ENCODE measurements at places on chromosomes 5 and 9.

GRCh38 chr5:94480486-94480885, 137.9 kb downstream of the KIAA0825 start:
- DNase-seq, result no peak

GRCh38 chr5:154451957-154452356, 6.2 kb downstream of the SAP30L start:
- no peak for DNase-seq

DNA sequence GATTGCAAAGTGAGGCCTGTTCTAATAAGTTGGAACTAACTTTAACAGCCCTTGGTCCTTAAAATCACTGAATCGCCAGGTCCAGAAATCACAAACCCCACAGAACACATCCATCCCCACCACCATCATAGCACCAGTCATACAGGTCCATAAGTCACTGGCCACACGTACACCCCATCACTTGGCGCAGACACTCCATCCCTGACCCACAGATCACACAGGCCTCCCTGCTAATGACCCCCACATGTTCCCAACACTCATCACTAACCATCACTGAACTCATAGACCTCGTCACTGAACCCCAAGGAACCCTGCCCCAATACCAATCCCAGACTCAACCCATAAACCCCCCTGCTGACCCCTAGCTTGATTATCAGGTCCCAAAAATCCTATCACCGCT, 41.2 kb upstream of the ZNF300 start:
- DNase-seq, result no peak

GRCh38 chr5:124650147-124650561, 96.3 kb downstream of the ZNF608 start:
- peak; percentile 90 for DNase-seq

DNA sequence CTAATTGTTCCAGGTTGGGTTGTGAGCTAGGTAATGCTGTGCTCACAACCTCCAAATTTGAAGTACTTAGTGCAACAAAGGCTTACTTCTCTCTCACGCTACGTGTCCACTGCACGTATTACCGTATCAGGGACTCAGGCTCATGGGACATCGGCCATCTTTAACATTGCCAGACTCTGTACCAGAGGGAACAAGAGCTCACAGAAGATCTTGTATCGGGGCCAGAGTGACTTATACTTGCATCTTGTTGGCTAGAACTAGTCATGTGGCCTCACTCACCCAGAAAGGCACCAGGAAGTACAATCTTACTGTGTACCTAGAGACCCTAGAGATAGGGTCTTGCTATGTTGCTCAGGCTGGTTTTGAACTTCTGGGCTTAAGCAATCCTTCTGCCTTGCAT, 81.1 kb upstream of the KLF9 start:
- no peak for DNase-seq

DNA sequence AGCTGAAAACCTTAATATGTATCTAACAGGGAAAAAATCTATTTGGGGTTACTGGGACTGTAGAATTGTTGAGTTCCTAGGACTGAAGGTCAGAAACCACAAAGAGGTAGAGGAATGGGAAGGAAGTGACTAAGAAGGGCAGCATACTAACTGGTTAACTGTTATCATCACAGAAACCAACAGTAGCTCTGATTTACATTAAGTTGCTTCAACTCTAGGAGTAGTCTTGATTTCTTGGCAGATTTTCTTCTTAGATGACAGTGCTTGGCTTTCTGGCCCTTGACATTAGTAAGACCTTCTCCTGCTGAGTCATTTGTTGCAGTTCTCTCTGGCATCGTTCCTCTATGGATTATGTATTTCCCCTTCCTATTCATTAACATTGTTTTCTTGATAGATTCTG, 116.1 kb upstream of the RASA1 start:
- DNase-seq, result no peak

- DNase-seq, result no peak
Measured at GRCh38 chr9:3480353-3480655, 45.5 kb downstream of the RFX3 start.

DNA sequence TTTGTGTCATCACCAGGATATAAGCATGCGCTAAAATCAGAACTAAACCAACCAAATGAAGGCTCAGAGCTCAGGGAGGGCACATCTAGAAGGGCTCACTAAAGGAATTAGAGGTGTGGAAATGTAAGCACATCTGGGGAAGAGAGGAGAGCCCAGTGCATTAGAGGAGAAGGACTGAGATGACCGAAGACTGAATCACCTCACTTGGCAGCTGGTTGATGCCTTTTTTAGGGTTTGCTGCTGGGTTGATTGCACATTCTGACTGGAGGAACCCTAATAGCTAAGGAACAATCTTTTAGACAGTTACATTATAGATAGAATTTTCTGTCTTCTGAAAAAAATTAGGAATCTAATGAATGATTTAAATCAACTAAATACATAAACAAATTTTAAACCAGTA, 8.2 kb upstream of the IFNA21 start:
- no peak for DNase-seq

DNA sequence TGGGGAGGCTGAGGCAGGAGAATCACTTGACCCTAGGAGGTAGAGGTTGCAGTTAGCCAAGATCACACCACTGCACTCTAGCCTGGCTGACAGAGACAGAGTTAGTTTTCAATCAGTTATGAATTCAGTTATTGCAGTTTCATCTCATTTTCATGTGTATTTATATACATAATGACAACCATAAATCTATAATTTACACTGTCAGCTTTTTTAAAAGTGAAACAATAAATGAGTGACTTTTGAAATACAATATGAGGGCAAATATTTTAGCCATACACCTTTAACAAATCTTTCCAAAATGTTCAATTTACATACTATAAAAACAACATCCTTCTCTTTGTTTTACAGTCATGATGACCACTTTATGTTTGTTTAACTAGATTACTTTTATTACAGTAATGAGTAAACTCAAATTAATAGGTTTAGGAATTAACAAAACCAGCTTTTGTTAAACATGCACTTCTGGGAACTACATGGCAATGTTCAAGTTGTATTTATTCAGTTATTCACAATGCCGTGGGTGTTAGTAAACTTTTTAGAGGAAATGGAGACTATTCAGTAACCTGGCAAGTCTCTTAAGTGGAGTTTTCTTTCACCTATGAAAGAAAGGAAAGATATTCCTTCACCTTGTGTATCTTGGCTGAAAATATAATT, 12.7 kb downstream of the TYRP1 start:
- no peak for DNase-seq

- no peak for DNase-seq
Measured at GRCh38 chr9:109843641-109844040, 63.6 kb downstream of the PALM2AKAP2 start.

DNA sequence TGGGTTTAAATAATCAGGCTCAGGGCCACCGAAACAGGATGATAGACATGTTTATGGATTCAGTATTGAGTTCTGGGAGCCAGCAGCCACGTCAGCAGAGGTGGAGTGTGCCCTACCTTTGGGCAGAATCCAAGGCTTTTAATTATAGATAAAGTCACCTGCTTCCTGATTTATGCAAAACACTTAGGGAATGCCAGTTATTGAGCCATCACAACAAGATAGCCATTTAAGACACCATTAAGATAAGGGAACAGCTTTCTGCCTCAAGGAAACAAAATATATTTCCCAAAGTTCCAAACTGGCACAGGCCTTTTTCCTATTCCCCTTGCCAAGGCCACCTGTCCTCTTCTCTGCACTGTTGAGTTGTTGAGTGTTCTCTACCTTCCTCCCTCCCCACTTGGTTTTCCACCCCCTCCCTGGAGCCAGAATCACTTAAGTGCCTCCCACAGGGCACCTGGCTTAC, 2.4 kb downstream of the CCL28 start:
- no peak for DNase-seq

GRCh38 chr9:110923601-110924000, 114.7 kb downstream of the LPAR1 start:
- no peak for DNase-seq

DNA sequence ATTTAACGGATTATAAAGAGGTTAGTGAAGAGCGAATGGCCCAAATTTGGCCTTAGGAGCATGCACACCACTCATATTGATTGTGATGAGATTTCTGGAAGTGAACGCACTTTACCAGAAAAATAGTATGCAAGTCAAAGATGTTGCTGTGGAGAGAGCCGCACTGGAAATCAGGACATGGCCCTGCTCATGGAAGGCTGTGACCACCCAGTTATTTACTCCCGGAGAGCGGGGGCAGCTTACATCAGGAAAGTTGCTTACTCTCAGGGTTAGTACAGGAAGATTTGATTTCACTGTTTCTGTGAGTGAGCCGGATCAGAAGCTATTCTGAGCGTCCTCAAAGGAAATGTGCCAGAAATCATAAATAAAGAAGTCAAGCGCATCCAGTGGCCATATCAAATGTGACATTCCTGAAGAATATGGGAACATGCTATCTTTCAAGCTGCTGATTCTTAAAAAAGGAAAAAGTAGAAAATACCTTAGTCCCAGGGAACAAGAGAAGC, 42.9 kb upstream of the STRBP start:
- no peak for DNase-seq

DNA sequence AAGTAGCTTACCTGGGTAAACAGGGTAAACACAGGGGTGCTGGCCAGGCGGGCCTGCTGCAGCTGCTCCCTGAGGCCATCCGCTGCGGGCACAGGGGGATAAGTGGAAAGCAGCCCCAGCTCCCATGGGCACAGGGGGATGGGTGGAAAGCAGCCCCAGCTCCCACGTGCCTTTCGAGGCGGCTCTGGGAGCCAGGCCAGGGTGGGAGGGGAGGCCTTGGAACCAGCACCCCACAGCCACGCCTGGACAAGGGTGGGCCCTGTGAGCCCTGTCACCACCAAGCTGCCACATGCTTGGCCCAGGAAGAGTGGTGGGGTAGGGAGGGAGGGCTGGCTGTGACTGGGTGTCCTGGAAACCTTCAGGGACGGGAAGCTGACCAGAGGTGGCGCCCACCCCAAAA, 7.8 kb upstream of the CARD9 start:
- DNase-seq, result no peak

Data from GM12864 (cell line).